ENCODE measurements at places on chromosomes 4 and X.

GRCh38 chrX:84873176-84873575, 130.5 kb upstream of the APOOL start:
- DNase-seq: no peak

DNA sequence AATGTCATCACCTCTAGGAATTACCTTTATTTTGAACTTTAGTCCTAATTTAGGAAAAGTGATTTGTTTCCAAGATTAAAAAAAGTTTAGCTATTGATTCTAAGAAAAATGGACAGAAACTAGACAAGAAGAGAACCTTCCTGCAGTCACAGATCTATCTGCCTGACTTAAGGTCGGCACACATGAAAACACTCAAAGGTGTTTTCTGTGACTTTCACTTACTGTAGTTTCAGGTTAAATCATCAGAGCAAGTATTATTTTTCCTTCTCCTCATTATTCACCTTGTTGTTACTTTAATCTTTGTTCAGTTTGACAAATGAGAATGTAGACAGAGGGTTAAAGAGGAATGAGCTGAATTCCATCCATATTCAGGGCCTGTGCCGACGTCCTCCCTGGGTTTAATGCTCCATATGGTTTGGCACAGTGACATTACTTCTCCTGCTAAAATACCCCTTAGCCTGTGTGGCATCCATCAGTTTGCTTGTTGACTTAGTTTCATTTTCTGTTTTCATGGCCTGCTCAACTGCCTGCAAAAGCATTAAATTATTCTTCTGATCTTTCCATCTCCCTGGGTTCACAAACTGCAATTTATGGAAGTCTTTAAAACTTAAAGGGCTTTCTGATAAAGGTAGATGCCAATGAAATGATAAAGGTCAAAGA, 352.7 kb downstream of the NKX6-1 start:
- no peak for DNase-seq

DNA sequence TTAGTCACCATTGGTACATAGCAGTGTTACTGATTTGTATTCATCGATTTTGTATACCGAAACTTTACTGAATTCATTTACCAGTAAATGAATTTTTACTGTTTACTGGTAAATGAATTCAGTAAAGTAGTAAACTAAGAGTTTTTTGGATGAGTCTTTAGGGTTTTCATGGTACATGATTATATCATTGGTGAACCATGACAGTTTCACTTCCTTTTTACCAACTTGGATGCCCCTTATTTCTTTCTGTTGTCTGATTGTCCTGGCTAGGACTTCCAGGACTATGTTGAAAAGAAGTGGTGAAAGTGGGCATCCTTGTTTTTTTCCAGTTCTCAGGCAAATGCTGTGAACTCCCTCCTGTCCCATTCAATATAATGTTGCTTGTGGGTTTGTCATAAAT, 494.9 kb downstream of the GALNTL6 start:
- no peak for DNase-seq

GRCh38 chr4:18041114-18041513, 19.6 kb upstream of the LCORL start:
- no peak for DNase-seq

- no peak for DNase-seq
Observed at GRCh38 chr4:183182873-183183725, 84.0 kb downstream of the WWC2 start.

GRCh38 chrX:142828129-142828528, 197.6 kb upstream of the SPANXN4 start:
- DNase-seq: no peak

GRCh38 chr4:2036327-2036726, 22.8 kb upstream of the NAT8L start:
- no peak for DNase-seq

- no peak for DNase-seq
Observed at GRCh38 chr4:137116144-137116543, 416.1 kb downstream of the PCDH18 start.

GRCh38 chr4:1809754-1810502, 16.8 kb downstream of the FGFR3 start:
- peak; percentile 80 for DNase-seq

DNA sequence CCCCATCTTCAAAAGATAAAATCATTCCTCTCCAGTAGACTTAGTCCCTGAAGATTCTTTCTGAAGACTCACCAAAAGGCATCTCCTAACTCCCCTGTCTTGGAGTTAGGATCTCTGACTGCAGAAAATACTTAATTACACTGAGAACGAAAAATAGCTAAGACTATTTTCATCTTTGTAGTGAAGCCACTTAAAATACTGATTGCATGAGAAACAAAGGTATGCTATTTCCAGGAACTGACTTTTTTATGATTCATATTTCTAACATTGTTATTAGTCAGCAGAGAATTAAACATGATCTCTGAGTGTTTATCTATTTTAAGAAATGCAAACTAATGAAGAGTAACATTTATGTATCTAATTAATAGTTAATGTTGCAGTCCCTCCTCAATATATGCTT, 71.8 kb upstream of the NR3C2 start:
- no peak for DNase-seq

GRCh38 chr4:88765729-88766128, 68.1 kb upstream of the NAP1L5 start:
- DNase-seq: peak; percentile 79

GRCh38 chr4:112766422-112766821, 129.5 kb downstream of the LARP7 start:
- DNase-seq: no peak

DNA sequence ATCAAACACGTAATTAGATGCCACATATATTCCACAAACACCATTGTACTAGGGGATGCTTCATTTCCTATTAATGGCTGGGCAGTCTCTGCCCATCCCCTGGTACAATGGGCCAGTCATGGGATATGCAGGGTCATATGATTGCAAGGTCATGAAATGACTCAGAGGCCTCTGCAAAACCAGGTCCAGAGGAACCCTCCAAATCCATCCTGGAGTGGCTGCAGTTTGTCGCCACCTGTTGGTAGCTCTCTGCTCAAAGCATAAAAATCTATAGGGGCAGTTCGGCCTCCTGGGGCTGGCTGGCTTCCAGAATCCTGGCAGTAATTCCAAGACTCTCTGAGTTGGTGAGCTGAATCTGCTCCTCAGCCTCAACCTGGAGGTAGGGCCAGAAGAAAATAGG, 22.9 kb upstream of the PUDP start:
- DNase-seq: no peak

- DNase-seq: no peak
Observed at GRCh38 chr4:72489267-72489666, 79.8 kb downstream of the ADAMTS3 start.

DNA sequence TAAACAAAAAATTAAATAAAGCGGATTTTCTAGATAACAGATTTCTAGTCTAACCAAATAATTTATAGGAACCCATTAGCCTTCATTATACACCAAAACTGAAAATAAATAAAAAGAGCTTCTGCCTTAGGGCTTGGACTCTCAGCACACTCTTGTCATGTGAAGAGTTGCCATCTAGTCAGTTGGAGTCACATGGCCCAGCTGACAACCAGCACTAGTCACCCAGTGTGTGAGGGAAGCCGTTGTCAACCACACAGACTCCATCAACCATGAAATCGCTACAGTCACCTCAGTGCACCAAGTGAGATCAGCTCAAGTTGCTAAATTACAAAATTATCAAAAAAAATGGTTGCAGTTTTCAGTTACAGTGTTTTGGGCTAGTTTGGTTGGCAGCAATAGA, 470.0 kb downstream of the GASK1B start:
- DNase-seq: no peak

DNA sequence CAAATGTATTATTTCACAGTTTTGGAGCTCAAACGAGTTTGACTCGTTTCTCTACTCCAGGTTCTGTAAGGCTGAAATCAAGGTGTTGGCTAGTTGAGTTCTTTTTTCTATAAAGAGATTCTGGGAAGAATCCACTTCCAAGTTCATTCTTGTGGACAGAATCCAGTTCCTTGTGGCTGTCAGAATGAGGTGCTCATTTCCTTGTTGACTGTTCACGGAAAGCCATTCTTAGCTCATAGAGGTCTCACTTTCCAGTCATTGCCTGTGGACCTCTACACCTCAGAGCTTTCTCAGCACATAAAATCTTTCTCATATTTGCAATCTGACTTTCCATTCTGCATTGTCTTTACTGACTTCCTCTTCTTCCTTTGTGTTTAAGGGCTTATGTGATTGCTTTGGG, 62.9 kb downstream of the SYTL5 start:
- DNase-seq: no peak

DNA sequence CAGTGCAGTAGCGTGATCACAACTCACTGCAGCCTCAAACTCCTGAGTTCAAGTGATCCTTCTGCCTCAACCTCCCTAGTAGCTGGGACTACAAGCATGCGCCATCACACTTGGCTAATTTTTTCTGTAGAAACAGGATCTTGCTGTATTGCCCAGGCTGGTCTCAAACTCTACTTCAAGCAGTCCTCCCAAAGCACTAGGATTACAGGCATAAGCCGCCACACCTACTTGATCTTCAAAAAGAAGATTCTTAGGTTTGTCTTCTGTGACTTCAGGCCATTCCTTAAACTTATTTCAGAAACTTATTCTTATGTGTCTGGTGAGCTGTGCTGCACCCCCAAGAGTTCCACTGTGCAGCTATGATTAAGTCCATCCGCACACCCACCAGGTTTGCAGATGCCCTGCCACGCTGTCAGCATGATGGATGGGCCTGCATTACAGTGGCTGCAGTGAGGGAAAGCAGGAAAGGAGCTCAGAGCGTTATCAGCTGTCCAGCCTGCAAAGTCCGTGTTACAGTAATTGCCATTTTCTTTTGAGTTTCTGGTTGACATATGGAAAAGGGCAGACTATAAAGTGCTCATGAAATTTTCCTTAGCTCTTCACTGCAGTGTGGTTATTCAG, 146.6 kb downstream of the AASDH start:
- peak; percentile 45 for DNase-seq

DNA sequence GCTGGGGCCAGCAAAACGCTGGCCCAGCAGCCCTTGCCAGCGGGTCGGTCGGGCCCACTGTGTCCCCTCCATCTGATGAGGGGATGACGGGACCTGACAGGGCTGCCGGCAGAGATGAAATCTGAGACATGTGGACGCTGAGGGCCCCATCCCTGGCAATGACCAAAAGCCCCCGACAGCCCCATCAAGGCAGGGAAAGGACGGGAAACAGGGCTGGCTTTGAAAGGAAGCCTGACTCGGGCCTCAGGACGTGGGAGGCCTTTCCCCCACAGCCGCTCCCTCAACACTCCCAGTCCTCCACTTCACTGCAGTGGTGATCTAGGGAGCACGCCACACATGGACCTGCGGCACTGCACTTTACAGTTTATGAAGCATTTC, 202.4 kb downstream of the AFAP1 start:
- no peak for DNase-seq
